ENCODE measurements at places on chromosomes 5 and 9.

GRCh38 chr5:78746021-78746770 is 97.6 kb upstream of the LHFPL2 start:
- no peak for DNase-seq

DNA sequence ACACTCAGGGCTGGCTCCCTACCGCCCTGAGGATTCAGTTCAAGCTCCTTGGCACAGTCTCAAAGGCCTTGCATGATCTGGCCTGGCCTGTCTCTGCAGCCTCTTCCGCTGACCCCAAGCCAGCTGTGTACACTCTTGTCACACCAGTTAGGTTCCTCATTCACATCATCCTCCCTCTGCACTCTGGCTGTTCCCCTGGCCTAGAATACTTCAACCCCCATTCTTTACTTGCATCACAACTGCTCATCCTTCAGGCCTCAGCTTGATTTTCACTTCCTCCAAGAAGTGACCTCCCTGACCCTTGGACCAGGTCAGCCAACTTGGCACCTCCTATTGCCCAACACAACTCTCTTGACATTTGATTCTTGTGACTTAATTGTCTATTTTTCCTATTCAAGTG is 18.9 kb upstream of the PFDN1 start:
- DNase-seq, result no peak

DNA sequence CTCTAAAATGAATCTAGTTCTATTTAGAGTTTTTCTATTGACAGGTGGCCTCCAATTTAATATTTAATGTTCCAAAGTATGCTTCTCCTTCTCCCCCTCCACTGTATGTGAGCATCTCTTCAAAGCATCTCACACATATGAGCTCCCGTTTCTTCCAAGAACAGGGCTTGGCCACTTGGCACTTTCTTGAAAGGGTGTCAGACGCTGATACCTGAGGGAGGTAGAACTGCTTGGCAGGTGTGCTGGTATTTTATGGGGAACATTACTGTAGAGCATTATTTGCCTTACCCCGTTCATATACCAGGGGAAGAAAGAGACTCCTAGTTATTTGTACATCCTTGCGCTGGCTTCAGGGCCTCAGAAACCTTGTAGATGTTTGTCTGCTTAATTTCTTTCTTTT is 1.9 kb downstream of the RCL1 start:
- DNase-seq, result no peak

DNA sequence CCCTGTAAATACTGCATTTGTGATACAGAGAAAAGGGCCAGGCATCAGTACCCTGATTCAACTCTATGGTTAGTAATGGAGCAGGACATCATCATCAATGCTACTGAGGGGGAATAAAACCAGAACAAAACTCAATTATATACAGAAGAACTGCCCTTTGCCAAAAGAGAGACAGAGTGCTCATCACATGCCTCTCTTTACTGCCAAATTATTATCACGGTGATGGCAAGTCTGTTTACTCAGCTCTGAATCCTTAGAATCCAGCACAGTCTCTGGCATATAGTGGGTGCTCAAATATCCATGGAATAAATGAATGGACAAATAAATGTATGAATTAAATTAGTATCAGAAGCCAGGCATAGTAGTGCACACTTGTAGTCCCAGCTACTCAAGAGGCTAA is 130.2 kb downstream of the TTC39B start:
- DNase-seq, result no peak

GRCh38 chr9:86730163-86730928 is 217.0 kb downstream of the GAS1 start:
- no peak for DNase-seq

Measured in CD4-positive, alpha-beta T cell treated with Interleukin-15 for 4 hours (primary cell).